ENCODE measurements at places on chromosomes 12 and 14.

GRCh38 chr12:10395390-10395998 lies 5.7 kb upstream of the KLRK1 start:
- H3K4me3 ChIP-seq: no peak overlapping the region
- no peak for DNase-seq
- H3K36me3 ChIP-seq: no peaks in the 10 kb centered on the region
- peaks cover 12% of the 10 kb centered on the region for H3K4me1 ChIP-seq
- H3K27ac ChIP-seq: no peak overlapping the region

GRCh38 chr12:22598141-22598762 lies 26.7 kb upstream of the ETNK1 start:
- H3K36me3 ChIP-seq: no peaks in the 10 kb centered on the region
- no peaks in the 10 kb centered on the region for H3K4me1 ChIP-seq
- DNase-seq: no peak

DNA sequence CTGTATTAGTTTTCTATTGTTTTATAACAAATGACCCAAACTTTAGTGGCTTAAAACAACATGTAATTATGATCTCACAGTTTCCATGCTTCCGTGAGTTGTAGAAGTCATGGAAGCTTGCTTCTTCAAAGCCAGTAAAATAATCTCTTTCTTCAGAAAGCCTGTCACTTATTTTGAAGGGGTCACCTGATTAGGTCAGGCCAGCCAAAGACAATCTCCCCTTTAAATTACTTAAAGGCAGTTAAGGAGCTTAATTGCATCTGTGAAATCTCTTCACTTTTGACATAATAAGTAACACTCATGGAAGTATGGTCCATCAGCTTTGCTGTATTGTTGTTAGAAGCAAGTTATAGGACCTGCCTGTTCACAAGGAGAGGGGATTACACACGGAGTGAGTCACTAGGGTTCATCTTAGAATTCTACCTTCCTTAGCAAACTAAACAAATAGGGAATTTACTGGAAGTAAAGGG lies 89.8 kb downstream of the FAR2 start:
- H3K36me3 ChIP-seq: no peaks in the 10 kb centered on the region
- no peak overlapping the region for H3K27ac ChIP-seq
- no peaks in the 10 kb centered on the region for H3K27me3 ChIP-seq
- H3K4me1 ChIP-seq: peaks cover 33% of the 10 kb centered on the region

- no peak overlapping the region for H3K27ac ChIP-seq
- H3K27me3 ChIP-seq: no peaks in the 10 kb centered on the region
- H3K4me3 ChIP-seq: no peak overlapping the region
- DNase-seq: no peak
Observed at GRCh38 chr14:69044965-69045555, 66.0 kb upstream of the ACTN1 start.

DNA sequence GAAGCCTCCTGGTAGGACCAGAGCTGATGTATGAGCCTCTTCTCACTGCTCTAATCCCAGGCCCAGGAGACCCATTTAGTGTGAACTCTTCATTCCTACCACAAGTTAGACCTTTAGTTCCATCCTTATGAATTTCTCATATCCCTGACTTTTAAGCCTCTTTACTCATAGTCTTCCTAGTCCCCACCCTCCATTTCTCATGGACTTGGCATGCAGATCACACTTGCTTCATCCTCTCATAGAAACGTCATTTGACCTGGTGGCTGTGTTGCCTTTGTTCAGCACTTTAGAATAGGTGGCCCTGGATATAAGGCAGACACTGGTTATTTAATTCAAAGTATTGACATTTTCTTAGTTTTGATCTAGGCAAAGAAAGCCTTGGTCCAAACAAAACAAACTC lies 99.5 kb downstream of the SLC16A7 start:
- H3K4me1 ChIP-seq: no peaks in the 10 kb centered on the region
- no peaks in the 10 kb centered on the region for H3K36me3 ChIP-seq
- H3K27ac ChIP-seq: no peak overlapping the region
- H3K4me3 ChIP-seq: no peak overlapping the region
- H3K27me3 ChIP-seq: no peaks in the 10 kb centered on the region

DNA sequence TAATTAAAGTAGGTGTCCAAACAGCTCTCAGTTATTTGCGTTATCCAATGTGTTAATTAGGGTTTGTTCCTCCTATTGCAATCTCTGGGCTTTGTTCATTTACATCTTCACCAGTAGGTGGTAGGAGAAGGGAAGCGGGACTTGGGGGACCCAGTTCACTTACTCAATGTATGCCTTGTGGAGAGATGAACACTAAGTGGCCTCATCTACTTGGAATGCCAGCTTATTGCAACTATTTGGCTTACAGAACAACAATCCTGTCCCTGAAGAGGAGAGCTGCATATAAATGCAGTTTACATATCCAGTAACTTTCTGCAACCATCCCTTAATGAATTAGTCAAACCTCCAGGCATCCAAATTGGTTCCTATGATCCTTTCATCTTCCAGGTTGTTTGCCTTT lies 417.1 kb upstream of the CCDC196 start:
- no peak overlapping the region for H3K27ac ChIP-seq
- H3K27me3 ChIP-seq: no peaks in the 10 kb centered on the region

- no peak overlapping the region for H3K4me3 ChIP-seq
- H3K27ac ChIP-seq: no peak overlapping the region
- H3K4me1 ChIP-seq: no peaks in the 10 kb centered on the region
- H3K27me3 ChIP-seq: peaks cover 16% of the 10 kb centered on the region
Observed at GRCh38 chr12:4045786-4046494, 172.7 kb upstream of the PARP11 start.

DNA sequence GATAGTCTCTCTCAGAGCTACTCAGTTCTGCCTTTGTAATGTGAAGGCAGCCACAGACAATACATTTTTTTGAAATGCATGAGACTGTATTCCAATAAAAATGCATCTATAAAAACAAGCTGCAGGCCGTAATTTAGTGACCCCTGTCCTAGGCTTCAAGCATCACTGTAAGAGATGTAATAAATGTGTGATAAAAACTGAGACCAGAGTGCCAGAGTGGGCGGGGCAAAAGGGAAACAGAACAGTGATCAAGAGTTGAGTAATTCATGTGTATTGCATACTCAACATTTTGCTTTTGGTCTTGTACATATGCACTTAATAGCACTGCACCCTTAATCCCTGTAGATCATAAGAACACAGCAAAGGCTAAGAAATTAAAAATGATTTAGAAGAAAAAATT lies 743.5 kb downstream of the DIO2 start:
- H3K36me3 ChIP-seq: no peaks in the 10 kb centered on the region
- H3K4me3 ChIP-seq: no peak overlapping the region
- no peaks in the 10 kb centered on the region for H3K4me1 ChIP-seq
- H3K27ac ChIP-seq: no peak overlapping the region
- DNase-seq: no peak

DNA sequence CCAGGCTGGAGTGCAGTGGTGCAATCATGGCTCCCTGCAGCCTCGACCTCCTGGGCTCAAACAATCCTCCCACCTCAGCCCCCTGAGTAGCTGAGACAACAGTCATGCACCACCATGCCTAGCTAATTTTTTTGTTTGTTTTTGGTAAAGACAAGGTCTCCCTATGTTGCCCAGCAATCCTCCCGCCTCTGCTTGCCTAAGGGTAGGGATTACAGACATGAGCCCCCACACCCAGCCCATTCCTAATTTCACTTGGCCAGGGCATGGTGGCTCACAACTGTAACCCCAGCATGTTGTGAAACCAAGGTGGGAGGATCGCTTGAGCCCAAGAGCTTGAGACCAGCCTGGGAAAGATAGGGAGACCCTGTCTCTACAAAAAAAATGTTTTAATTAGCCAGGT lies 9.1 kb downstream of the DAD1 start:
- peaks cover 4% of the 10 kb centered on the region for H3K4me1 ChIP-seq
- no peak overlapping the region for H3K4me3 ChIP-seq
- H3K27ac ChIP-seq: no peak overlapping the region
- H3K27me3 ChIP-seq: no peaks in the 10 kb centered on the region
- no peak for DNase-seq

GRCh38 chr12:131057211-131057721 lies 103.6 kb downstream of the ADGRD1 start:
- H3K4me1 ChIP-seq: no peaks in the 10 kb centered on the region
- no peak overlapping the region for H3K4me3 ChIP-seq
- no peaks in the 10 kb centered on the region for H3K36me3 ChIP-seq
- H3K27ac ChIP-seq: no peak overlapping the region

DNA sequence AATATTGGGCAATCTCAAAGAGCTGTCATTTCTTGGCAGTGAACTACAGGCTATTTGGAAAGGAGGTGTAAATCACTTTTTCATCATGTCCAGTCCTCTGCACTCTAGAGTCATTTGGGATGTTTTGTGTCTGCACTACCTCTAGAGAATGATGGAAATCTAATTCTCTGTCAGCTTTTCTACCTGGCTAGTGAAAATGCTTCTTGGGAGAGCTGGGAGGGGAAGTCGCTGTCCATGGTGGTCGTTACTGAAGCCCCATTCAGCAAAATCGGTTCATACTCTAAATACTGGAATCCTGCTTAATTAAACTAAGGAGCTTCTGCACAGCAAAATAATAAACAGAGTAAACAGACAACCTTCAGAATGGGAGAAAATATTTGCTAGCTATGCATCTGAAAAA lies 251.8 kb downstream of the APAF1 start:
- no peak overlapping the region for H3K27ac ChIP-seq
- H3K4me1 ChIP-seq: peaks cover 6% of the 10 kb centered on the region
- no peak overlapping the region for H3K4me3 ChIP-seq
- peaks cover 91% of the 10 kb centered on the region for H3K27me3 ChIP-seq

DNA sequence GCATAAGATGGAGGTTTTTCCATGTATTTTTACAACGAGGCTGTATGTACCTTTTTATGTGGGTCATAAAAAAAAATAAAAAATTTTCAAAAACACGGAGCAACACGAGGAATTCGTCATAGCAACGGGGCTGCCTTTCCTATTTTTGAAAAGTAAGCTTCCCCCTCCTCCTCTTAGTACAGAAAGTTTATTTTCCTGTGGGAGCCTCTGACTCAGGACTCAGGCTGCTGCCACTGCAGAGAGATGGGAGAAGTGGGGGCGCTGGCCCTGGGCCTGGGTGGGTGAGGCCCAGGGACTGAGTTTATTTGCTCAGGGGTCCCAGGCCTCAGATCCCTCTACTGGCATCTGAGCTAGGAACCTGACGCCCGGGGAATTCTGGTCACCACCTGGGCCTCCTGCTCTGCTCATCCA lies 10.2 kb upstream of the CMKLR1 start:
- no peak for DNase-seq
- H3K4me1 ChIP-seq: no peaks in the 10 kb centered on the region
- no peaks in the 10 kb centered on the region for H3K27me3 ChIP-seq
- H3K4me3 ChIP-seq: no peak overlapping the region

DNA sequence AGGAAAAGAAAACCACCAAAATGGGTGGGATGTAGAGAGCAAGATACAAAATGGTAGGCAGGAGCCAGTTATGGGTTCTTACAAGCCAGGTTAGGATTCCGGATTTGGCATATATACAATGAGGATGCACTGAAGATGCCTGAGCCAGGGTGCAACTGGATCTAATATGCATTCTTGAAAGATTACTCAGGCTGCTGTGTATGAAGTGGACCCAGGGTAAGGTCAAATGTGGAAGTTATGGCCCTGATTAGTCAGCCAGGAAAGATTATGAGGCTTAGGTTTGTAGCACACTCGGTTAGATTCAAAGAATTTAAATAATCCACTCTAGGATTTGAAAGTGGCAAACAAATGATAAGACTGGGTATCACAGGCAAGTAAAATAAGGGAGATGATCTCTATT lies 1750.7 kb upstream of the FLRT2 start:
- H3K4me3 ChIP-seq: no peak overlapping the region
- H3K27ac ChIP-seq: no peak overlapping the region
- H3K27me3 ChIP-seq: no peaks in the 10 kb centered on the region
- DNase-seq: no peak
- H3K4me1 ChIP-seq: no peaks in the 10 kb centered on the region
- no peaks in the 10 kb centered on the region for H3K36me3 ChIP-seq

DNA sequence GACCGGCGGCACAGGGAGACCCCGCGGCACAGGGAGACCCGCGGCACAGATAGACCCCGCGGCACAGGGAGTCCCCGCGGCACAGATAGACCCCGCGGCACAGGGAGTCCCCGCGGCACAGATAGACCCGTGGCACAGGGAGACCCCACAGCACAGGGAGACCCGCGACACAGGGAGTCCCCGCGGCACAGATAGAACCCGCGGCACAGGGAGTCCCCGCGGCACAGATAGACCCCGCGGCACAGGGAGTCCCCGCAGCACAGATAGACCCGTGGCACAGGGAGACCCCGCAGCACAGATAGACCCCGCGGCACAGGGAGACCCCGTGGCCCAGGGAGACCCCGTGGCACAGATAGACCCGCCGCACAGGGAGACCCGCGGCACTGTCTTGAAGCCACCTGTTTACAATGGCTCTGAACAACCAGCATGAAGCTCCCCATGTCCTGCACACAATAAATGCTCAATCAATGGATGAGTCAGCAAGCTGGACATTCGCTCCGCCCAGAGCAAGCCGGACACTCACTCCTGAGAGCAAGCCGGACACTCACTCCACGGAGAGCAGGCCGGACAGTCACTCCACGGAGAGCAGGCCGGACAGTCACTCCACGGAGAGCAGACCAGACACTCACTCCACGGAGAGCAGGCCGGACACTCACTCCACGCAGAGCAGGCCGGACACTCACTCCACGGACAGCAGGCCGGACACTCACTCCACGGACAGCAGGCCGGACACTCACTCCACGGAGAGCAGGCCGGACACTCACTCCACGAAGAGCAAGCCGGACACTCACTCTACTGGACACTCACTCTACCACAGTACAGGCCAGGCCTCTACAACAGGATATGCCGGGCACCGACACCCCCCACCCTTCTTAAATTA lies 121.9 kb downstream of the RFLNA start:
- no peaks in the 10 kb centered on the region for H3K27me3 ChIP-seq
- DNase-seq: no peak
- no peaks in the 10 kb centered on the region for H3K4me1 ChIP-seq
- H3K27ac ChIP-seq: no peak overlapping the region
- H3K4me3 ChIP-seq: no peak overlapping the region
- peaks cover 30% of the 10 kb centered on the region for H3K36me3 ChIP-seq

DNA sequence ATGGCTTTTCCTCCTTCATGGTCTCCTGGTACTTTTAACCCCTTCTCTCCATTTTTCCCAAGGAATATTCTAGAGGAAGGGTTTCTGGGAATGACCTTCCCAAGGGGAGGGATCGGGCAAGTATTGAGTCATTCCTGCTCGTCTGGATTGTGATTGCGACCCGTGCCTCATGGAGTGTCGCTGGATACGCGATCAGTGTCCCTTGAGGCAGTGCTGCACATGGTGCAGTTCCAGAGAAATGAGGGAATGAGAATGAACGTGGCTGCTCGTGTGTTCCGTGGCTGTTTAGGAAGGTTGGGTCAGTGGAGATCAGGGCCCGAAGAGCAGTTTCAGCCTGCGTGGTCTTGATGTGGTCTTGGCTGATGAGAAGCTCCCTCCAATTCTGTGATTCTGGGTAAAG lies 234.4 kb downstream of the CACNA1C start:
- no peak overlapping the region for H3K4me3 ChIP-seq
- no peaks in the 10 kb centered on the region for H3K36me3 ChIP-seq
- H3K27me3 ChIP-seq: no peaks in the 10 kb centered on the region

Data from A673 (cell line).